Smooth muscle cell of the pulmonary artery (primary cell): ENCODE measurements at places on chromosomes 7 and 10. TPM values are rescaled to one million over a fixed set of nuclear protein-coding genes. Genes with fewer than 3 reads are reported as not detected.

Gene ASZ1
- total RNA-seq = not detected in 2 replicates

Gene LGI1
- total RNA-seq = 0.13 TPM in 1 of 2 replicates, not detected in the other

Gene MKX
- 0.13 TPM in 1 of 2 replicates, not detected in the other for total RNA-seq

Gene TAF3
- 1.9 and 2.0 TPM in 2 replicates for total RNA-seq

Gene NKX1-2
- not detected in 2 replicates for total RNA-seq

Gene TDRD1
- total RNA-seq = 0.13 and 1.2 TPM in 2 replicates

Gene IQUB
- 0.63 and 0.85 TPM in 2 replicates for total RNA-seq

Gene MEST
- total RNA-seq = 262 and 361 TPM in 2 replicates

Gene LBX1
- total RNA-seq = not detected in 2 replicates

Gene ADD3
- total RNA-seq = 242 and 400 TPM in 2 replicates

Gene ANKMY2
- 17.0 and 26.7 TPM in 2 replicates for total RNA-seq
